Mesenchymal stem cell (in vitro differentiated cells and primary cell): ENCODE measurements at places on chromosomes 7 and 10.

GRCh38 chr7:80858141-80858903 is 60.5 kb downstream of the SEMA3C start:
- DNase-seq = peak; percentile 73

GRCh38 chr10:124993736-124994451 is 52.0 kb downstream of the ZRANB1 start:
- DNase-seq = no peak

DNA sequence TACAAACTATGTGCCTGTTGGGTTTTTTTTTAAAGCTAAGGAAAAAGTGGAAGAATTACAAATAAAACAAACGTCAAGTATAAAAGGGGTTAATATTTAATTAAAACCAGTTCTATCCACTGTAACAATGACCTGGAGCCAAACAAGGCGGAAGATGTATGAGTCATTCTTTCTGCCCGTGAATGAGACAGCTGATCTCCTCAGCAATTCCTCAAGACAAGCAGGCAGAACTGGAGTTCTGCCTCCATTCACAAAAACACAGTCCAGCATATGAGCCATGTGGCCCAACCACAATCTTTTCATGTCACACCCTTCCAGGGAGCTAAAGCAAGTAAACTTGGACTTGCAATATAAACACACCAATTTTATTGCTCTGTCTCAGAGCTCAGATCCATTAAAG is 8.4 kb downstream of the ETV1 start:
- peak; percentile 97 for DNase-seq

- DNase-seq = no peak
Measured at GRCh38 chr10:79100771-79101170, 32.0 kb downstream of the ZMIZ1 start.

GRCh38 chr10:4545062-4545461 is 280.9 kb upstream of the AKR1E2 start:
- DNase-seq = no peak

DNA sequence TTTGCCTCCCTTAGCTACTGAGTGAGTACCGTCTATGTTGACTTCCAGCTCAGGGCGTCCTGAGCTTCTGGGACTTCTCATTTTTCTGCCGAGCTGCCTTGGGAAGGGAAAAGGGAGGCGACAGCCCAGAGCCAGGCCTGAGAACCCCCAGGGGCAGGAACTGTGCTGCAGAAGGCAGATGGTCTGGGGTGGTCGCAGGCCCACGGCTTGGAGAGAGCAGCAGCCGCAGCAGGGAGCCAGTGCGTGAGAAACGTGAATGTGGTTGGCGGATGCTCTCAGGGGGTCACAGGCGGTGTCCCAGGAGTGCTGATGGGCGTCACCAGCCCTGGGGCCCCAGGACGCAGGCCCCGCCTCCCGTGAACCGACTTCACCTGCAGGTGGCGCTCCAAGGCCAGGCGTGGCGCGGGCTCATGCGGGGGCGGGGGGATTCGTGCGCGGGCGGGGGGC is 9.2 kb upstream of the PWWP2B start:
- peak; percentile 84 for DNase-seq

DNA sequence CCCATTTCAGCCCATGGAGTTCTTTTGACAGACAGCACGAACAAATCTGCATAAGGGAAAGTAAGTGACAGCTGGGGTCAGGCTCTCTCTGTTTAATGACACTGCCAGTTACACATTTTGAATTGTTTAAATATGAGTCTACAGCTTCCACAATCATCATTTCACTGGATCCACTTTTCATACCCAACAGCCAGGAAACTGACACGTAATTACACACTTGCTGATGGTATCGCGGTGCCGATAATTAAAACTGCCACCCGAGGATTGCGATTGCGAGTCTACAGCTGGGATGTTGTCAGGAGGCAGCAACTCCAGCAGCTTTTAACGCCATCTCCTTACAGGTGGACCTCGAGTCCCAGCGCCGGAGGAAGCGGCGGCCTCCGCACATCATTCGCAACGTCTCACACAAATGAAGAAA is 230.8 kb upstream of the MGMT start:
- no peak for DNase-seq

DNA sequence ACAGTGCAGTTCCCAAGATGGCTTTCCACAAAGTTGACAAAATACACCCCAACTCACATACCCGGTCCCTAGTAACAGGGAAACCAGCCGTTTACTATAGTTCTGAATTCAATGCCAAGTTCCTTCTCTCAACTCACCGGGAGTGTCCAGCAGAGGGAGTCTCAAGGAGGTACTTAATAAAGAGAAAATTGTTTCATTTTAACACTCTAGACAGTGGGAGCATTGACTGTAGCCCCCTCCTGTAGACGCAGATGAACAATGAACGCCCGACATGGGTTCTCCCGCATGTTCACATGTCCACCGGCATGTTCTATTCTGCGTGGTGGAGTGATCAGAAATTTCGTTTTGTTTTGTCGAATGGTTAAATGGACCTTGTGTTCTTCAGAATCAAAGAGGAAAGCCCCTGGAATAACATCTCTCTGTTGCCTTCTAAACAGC is 1.9 kb downstream of the HIPK2 start:
- peak; percentile 89 for DNase-seq

GRCh38 chr7:77202481-77202976 is 2.9 kb upstream of the FGL2 start:
- no peak for DNase-seq

DNA sequence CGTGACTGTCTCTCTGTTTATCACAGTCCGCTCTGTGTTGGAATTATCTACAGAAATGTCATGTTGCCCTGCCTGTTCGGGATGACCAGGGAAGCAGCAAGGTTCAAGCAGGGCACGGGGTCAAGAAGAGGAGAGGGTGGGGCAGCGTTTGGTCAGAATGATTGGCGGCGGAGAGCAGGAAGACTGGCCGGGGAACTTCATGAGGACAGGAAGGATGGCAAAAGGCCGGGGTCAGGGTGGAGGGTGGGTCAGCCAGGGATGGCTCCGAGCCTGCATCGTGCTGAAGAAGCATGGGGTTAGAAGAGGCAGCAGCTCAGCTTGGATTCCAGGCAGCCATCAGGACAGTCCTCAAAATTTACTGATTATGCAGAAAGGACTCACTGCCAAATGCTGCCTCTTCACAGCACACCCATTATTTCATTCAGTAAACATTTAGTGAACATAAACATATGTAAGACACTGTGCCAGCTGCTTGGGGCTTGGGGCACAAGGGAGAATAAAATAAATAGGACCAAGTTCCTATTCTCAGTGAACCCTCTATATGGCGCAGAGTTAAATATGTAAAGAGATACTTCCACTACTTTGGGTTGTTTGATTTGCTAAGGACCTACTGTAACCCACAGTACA is 42.8 kb downstream of the WNT2 start:
- DNase-seq = no peak

DNA sequence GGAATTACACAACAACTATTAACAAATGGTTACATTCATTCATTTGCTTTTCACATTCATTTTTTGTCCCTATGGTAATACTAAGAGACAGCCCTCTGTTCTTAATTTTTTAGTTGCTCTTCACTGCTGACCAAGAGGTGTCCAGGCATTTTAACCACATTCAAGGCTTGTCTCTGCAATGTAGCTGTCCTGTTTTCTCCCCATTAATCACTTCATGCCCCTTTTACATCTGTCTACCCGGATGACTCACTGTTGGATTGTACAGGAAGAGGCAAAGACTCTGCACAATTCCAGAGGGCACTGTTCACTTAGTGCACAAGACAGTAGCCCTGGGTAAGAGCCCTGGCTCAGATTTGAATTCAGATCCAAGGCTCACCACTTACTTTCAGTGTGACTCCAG is 168.5 kb downstream of the NOC3L start:
- peak; percentile 76 for DNase-seq

DNA sequence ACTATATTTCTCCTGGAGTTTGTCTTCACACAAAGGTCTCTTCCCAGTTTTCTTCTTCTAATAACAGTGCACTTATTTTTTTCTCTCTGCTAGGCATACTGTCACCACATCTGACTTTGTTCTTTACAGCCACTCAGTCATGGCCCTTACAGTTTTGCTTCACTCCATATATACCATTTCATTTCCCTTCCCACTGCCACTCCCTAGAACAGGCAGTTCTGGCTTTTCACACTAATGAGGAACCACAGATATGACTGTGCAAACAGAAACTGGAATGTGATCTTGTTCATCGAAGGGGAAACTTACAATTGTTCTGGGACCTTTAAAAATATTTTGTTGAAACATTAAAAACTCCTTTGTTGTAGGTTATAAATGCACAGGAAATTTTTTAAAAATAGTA is 67.3 kb downstream of the EPDR1 start:
- DNase-seq = no peak

DNA sequence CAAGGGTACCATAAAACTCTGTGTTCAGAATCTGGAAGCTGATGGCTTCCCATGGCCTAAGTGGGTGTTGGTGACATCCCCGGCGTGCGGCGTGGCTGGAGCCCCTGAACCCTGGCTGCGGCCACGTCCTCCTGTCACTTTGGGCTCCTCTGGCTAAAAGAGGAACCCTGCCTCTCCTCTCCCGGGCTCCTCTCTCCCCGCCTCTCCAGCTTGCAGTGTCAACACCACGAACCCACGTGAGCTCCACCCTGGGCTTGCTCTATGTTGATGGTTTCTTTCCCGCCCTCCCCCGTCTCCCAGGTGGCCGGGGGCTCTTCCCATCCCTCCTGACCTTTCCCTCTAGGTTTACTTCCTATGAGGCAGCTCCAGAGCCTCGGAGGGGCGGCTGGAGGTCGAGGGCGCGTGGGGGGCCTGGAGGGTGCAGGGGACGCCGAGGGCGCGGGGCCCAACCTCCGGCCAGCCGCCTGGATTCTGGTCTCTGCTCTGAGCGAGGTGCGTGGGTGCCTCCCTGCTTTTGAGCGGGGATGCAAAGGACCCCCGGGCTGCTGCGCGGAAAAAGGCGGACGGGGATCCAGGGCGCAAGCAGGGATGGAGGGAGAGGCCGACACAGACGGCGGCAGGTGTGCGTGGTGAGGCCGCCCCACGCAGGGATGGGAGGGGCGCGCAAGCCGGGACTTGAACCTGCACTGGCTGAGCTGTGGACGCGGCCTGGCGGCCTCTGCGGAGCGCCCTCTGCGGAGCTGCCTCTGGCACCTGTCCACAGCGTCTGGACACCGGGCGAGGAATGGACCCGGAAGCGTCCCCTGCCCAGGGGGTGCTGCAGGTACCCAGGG is 115.5 kb upstream of the DIP2C start:
- no peak for DNase-seq

DNA sequence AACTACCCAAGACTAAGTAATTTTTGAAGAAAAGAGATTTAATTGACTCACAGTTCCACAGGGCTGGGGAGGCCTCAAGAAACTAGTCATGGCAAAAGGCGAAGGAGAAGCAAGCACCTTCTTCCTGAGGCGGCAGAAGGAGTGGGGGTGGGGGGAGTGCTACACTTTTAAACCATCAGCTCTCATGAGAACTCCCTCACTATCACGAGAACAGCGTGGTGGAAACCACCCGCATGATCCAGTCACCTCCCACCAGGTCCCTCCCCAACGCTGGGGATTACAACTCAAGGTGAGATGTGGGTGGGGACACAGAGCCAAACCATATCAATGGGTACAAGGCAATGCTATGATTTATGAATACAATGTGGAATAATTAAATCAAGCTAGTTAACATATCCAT is 241.9 kb downstream of the PTPRN2 start:
- DNase-seq = no peak

DNA sequence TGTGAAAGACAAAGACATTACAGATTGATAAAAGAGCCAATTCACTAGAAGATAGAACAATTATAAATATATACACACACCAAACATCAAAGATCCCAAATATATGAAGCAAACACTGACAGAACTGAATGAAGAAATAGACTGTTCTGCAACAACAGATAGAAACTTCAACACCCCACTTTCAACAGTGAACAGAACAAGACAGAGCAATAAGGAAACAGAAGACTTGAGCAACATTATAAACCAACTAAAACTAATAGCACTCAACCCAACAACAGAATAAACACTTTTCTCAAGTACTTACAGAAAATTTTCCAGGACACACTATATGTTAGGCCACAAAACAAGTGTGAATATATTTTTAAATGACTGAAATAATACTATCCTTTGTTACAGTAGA is 10.9 kb downstream of the CDCA7L start:
- peak; percentile 32 for DNase-seq

GRCh38 chr7:157479326-157479725 is 142.5 kb downstream of the DNAJB6 start:
- DNase-seq = no peak

DNA sequence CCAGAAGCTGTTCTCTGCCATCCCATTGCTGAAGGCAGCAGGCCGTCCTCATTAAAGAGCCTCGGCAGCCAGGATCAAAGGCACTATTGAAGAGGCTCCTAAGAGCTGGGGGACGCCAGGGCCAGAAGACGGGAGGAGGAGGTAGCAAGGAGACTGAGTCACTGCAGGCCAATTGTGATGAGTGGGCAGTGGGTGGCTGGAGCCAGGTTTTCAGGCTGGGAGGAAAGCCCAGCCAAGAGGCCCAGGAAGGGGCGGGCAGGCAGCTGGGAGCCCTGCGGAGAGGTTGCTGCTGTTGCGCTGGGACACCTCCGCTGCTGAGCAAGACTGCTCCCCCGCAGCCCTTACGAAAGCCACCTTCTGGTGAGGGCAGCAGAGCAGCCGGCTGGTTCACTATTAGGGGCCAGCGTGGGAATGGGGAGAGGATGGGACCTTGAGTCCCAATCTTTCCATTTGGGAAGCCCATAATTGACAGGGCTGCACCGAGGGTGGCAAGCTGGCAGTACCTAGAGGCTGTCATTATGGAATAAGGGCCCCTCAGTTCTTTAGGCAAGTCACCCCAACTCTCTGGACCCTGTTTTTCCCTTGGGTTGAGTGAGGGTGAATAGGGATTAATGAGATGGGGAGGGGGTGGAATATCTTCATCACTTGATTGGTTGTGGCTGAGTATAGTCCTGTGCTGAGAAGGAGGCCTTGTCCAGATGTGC is 48.4 kb downstream of the UNC5B start:
- DNase-seq = peak; percentile 92

GRCh38 chr10:1896153-1896552 is 158.8 kb upstream of the ADARB2 start:
- no peak for DNase-seq

DNA sequence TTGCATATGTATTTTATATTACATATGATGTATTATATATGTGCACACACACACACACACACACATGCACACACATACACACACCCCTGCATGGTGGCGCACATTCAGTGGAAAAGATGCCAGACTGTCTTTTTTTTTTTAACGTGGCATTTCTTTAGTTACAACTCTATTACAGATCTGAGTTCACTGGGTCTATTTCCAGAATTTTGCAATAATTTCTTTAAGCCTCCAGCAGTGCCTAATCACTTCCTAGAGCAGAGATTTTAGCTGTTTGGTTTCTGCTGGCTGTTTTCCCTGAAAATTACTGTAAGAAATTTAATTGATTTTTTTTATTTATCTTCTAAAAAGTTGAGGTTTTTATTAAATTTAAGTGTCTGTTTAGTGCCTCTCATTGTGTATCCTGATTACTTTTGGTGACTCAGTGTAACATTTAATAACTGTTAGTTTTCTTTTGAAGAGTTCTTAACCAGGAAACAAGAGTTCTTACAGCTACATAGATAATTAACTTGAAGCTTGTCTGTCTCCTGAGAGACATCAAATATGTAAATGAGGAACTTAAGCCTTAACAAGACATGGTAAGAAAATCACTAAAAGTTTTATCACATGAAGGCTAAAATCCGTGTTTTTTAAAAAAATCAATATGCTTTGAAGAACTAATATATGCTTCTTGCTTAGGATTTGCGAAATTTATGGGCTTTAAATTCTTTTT is 232.0 kb downstream of the MDFIC start:
- no peak for DNase-seq

- no peak for DNase-seq
Measured at GRCh38 chr7:55953707-55954475, 2.2 kb downstream of the MRPS17 start.

GRCh38 chr10:98344589-98345038 is 70.4 kb downstream of the PYROXD2 start:
- peak; percentile 93 for DNase-seq
